SK-N-SH (cell line): ENCODE measurements at places on chromosomes 7 and 10.

DNA sequence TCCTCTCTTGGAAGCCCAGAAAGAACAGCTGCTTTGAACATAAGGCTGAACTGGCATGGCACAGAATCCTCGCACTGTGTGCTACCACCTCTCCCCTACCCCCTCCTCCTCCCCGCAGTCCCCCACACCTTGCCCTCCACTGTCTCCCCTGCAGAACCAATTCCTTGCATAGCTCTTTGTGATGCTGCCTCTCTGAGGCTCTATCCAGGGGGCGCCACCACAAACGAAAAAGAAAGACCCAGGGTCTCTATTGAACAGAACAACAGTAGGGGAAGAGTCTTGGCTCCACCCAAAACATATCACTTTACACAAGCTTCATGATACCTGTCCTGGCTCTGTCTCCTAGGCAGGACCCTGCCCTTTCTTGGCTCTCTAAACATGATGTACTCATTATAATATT lies 26.2 kb upstream of the EBLN1 start:
- DNase-seq = no peak

DNA sequence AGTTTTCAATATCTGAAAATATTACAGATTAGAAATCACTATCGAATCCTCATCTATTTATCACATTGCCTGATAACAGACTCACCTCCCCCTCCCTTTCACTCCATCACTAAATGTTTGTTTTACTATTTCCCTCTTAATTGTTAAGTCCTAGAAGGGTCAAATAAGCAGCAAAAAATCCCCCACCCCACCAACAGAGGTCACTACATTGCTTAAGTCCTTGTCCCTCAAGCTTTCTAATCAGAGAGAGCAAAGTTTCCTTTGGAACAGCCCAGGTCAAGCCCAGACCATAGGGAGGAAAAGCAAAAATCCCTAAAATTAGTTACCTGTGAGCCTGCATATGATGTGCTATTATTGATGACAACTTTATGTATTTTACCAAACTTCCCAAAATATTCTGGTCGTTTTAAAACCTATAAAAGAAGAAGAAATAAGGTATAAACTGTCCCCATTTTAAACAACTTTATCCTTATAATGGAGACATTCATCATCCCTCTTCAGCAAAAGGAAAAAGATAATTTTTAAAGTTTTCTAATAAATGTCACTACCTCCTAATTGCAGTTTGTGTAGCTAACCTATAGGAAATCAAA lies 95.0 kb downstream of the CNOT4 start:
- DNase-seq = peak; percentile 19

GRCh38 chr10:123913688-123914268 lies 22.2 kb upstream of the CPXM2 start:
- no peak for DNase-seq

- DNase-seq = no peak
These were observed 876.2 kb upstream of the AUTS2 start for GRCh38 chr7:68722044-68722443.

DNA sequence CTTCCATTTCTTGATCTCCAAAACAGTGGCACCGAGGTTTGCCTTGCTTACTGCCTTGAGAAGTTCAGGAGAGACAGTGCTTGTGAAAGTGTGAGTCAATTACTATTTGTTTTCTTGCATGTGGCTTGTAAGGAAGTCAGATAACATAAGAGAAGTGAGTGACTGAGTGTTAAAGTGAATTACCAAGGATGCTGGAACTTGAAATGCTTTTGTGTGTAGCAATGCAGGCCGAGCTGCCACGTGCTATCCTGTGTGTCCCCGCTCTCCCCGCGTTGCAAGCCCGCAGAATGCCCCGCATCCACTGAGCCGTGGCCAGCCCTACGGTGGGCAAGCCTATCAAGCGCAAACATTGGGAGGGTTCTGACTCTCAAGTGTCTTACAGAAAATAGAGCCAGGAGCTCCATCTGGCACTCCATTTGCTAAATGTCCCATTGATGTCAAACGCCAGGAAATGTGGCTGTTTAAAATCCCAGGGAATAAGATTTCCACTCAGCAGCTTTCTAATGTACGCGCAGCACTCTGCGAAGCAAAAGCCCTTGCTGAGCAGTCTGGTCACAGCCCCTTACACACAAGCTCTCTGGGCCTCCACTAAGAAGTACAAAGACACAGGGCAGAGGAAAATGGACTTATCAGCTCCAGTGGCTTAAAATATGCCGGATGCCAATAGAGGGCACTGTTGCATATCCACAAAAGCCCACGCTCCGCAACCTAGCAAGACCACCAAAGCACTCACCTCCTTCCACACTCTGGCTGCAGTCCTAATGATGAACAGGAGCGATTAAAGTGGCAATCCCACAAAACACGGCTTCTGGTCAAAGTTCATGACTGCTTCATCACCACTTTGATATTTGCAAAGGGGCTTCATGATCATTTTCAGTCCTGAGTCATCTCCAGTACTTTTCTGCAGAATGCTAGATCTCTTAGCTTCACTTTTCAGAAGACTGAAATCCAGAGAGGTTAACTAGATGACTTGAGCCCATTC lies 158.0 kb upstream of the ITGB1 start:
- DNase-seq = peak; percentile 60

DNA sequence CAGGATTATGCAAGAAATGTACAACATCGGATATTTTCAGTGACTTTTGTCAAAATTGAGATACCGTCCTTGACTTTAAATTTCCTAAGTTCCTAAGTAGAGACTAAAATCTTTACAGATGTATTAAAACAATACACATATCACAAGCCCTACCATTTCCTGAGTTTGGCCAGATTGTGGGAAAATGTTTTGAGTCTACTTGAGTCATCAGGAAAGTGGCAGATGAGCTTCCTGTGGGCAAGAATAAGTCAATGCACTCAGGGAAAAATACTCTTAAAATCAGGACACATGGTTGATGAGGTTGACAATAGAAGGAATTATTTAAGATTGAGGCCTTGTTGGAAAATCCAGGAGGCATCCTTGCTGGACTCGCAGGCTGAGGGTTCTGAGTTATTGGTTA lies 162.5 kb downstream of the SNX10 start:
- no peak for DNase-seq

- DNase-seq = no peak
These were observed 45.2 kb upstream of the LYZL2 start for GRCh38 chr10:30674796-30675195.

DNA sequence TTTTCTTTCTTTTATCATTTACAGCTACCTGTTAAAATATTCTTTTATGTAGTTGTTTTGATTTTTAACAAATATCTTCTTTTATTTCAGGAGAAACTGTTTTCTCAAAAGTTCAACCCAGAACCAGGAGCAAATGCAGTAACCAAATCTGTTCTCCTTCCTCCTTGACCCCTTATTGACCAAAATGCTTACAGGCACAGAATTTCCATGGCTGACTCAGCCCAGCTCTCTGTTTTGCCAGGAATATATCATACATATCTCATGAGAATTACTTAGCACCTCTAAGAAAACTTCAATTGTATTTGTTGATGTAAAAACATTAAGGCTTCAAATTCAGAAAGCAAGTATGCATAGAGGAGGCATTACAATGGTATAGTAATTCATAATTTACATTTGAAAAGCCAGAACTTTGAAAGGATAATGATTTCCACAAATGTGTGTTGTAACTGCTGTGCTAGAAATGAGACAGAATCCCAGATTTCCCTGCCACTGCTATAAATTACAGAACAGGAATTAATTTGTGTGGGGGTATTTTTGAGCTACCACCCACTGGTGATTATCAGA lies 2.2 kb downstream of the GSAP start:
- DNase-seq = no peak

DNA sequence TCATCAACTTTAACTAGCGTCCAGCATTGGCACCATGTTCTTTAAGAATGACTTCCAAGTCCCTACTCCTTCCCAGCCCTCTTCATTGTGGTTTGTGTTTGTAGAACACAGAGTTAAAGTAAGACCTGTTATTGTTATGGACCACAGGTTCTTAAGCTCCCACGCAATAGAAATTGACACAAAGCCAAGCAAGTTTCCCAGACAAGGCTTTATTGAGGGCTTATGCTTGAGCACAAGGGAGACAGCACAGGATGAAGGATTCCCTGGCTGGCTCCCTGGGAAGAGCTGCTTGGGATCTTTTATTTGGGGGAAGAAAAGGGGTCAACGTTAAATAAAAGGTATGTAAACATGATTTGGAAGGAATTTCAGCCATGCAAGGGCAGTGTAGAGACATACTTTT lies 44.3 kb upstream of the PRKCQ start:
- no peak for DNase-seq

DNA sequence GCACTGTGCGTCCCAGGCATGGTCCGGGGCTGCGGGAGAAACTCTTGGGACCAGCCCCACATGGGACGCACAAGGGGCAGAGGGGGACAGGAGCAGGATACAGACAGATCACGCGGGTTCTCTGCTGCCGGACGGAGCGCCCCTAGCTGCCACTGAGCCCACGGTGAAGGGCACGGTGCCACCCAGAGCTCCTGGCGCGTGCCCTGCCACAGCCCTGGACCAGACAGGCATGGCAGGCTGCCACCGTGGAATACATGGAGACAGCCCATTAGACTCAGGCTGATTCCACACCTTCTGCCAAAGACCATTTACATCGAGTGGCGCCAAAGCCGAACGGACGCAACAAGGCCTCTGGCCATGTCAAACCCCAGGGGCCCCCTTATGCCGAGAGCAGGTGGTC lies 90.4 kb downstream of the MAD1L1 start:
- no peak for DNase-seq
